NCI-H1417 treated with DMSO at 0.1 percent for 48 hours (cell line): ENCODE measurements at places on chromosomes 5 and 9.

- no peak for DNase-seq
These were observed 29.7 kb downstream of the PCDHGC5 start for GRCh38 chr5:141518618-141519015.

- no peak for DNase-seq
These were observed 96.1 kb upstream of the CDKN2B start for GRCh38 chr9:22105005-22105722.

- no peak for DNase-seq
These were observed 445.7 kb upstream of the TRPC7 start for GRCh38 chr5:136811086-136811485.

DNA sequence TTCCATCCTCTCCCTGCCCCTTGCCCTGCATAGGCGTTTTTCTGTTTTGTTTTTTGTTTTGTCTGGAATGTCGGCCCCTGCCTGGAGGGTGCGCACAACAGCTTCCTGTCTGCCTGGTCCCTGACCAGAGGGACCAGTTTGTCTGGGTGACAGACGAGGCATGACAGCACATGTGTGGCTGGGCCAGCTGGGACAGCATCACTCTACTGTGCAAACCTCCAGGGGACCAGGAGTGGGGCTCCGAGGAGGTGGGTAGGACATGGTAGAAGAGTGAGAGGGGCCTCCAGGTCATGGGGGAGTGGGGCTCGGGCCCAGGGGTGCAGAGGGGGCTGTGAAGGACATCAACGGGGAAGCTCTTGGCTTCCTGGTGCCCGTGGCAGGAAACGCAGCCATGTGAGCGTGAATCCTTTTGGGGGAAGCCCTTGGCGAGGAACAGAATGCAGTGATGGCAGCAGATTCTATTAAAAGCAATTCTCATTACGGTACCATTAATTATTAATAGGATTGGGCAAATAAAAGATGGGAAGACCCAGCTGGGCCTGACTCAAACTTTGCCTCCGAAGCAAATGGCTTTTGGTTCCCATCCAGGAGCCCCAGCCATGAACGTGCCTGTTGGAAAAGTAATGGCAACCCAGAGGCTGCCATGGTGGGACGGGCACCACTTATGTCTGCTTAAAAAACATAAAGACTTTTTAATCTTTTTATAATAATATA is 184.4 kb upstream of the IER5L start:
- DNase-seq = no peak

- no peak for DNase-seq
These were observed 35.3 kb downstream of the HRH2 start for GRCh38 chr5:175692996-175693710.

- no peak for DNase-seq
These were observed 124.9 kb upstream of the ZNF608 start for GRCh38 chr5:124871303-124871702.

DNA sequence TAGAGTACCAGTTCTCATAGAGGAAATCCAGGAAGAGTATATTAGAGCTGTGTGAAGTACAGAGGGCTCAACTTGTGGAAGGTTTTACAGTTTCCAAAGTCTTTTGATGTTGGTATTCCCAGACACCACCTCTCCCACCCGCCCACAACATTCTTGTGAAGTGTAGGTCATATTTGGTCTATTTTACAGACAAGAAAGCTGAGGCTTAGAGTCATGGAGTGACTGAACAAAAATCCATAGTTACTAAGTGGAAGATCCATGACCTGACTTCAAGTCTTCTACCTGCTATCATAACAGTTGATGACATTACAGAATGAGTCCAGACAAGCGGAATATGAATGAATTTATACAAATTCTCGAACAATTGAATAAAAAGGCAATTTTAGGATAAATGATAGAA is 187.1 kb upstream of the RPS23 start:
- no peak for DNase-seq

- DNase-seq = no peak
These were observed 110.4 kb downstream of the EFNA5 start for GRCh38 chr5:107560377-107560776.

- no peak for DNase-seq
These were observed 49.4 kb upstream of the CDH9 start for GRCh38 chr5:27087747-27088146.

DNA sequence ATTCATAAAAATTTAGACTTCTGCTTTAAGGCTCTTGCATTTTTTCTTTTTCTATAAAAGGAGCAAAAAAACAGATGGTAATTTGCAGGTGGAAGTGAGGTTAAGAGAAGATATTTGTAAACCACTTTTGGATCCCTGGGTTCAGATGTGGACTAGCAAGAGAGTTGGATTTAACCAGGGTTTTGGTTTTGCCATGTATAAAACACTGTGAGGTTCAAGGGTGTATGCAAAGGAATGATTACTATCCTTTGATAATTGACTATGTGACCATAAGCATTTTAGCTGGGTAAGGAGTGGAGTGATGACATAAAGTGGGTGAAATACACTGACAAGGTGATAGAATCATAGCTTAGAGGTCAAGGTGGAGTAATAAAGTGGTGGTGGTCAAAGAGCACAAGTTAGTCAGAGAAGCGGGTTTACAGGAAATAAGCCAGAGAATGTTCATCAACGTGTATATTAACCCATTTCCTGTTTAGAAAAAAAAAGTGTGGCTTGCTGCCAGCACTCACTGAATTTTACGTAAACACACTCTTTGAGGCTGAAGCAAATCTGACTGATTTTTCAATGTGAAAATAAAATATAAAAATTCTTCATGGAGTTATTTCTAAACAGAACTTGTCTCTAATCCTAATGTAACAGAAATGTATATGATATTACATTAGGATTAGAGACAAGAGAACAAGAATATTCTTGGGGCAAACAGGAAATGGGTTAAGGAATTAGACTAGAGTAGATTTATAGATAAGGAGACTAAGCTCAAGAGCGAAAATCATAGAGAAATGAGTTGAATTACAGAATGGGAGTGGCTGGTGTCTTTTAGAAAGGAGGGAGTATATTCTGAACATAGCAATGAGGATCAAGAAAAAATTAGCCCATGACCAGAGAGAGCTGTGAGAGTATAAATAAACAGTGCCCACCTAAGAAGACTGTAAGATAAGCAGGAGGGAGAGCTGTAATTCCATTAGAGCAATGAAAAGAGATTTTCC is 74.5 kb downstream of the CDKN2A start:
- DNase-seq = no peak

- DNase-seq = no peak
These were observed 4.2 kb downstream of the NR5A1 start for GRCh38 chr9:124502711-124503702.

- no peak for DNase-seq
These were observed 23.4 kb upstream of the PAM start for GRCh38 chr5:102731693-102732092.

DNA sequence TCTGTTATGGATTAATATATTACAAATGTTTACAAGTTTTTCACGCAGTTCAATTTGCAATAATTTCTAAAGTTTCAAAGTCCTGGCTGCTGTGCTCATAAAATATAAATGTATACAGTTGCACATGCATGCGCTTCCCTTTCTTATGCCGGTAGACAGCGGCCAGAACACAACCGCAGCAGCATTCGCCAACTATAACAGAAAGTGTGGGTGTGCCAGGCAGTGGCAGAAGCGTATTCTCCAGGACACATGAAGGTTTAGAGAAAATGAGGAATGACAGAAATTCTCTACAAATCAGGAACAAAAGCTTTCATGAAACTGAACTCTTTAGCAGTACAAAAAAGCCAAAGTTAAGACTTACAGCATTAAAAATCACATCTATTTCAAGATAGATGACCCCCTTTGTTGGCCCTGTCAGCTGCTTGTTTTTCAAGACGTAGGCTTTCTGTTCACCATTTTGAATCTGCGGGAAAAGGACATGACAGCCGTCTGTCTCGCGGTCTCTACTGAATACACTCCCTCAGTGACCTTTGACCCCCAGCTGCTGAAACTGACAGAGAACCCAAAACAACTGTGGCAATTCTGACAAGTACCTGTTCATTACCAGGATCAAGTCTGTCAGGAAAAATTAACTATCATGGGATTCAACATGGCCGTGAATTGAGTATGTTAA is 252.2 kb downstream of the SLF1 start:
- DNase-seq = no peak

GRCh38 chr5:129177451-129177850 is 82.9 kb downstream of the ISOC1 start:
- DNase-seq = no peak

GRCh38 chr5:35608881-35609779 is 8.5 kb upstream of the SPEF2 start:
- no peak for DNase-seq

DNA sequence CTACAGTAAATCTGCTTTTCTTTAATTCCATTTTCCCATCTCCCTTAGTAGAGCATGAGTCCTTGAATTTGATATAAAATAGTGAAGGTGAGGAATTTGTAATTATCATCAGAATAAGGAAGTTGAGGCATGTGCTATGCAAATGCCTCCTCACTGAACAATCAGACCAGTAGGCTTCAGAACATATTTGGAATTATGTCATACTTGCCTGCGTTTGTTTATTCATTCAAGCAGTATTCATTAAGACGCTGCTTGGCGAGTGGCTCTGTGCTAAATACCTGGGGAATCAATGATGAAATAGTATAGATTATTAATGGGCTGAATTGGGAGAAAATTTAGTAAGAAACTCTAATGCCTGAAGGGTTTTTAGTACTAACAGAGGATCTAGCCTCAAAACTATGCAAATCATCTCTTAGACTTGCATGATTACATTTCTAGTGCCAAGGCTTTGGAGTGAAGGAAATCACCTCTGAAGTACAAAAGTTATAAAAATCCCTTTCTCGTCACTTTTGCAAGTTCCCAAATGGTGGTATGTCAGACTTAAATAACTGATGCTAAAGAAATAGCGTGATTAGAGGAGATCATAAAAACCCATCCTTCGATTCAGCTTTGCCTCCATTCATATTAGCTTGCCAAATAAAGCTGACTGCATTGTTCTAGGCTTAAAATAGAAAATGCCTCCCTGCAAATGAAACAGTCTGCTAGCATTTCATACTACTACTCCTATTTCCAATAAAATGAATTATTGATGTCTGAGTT is 141.7 kb downstream of the PCSK5 start:
- DNase-seq = no peak

DNA sequence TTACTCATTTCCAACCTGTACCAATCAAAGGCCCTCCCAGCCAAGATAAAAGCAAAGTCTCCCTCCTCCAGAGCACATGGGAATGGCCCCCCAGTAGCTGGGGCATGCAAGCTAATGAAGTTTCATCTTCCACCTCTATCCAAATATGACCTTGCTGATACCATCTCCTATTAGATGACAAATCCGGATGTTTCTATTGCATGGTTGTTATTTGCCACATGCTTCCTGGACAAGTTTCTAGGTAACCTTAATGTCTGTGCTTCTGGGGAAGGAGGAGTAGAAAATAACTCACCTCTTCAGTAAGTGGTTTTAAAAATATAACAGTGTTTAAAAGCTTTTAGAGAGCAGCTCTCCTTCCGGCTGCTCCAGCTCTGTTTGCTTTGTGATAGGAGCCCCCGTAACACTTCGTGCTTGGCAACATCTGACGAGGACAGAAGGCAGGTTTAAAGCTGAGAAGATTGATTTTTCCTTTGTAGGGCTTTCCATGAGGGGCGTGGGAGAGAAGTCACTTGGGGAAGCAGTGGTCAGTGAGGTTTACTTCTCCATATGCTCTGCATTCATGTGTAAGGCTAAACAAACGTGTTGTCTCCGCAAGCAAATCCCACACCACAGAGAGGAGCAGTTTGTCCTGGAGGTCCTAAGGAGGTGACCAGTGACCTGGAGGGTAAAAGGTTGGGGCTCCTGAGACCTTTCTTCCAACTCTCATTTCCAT is 40.3 kb upstream of the GLRX start:
- no peak for DNase-seq

DNA sequence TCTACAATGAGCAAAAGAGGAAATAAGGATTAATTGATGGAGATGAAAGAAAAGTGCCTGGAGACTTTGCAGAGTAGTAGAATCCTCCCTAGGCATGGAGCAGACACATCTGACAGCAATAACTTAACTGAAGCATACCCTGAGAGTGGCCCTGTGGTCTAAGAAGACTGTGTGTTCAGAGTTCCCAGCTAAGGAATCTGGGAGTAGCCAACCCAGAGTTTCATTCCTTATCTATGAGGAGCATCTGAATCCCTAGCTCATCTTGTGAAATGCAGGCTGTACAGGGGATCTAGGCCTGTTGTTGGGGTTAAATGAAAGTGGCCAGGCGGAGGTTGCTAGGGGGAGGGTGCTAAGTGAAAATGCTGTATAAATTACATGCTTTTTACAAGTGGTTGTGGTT is 233.1 kb upstream of the FBXL7 start:
- no peak for DNase-seq

- no peak for DNase-seq
These were observed 144.4 kb downstream of the ALDH1A1 start for GRCh38 chr9:72808446-72808768.

DNA sequence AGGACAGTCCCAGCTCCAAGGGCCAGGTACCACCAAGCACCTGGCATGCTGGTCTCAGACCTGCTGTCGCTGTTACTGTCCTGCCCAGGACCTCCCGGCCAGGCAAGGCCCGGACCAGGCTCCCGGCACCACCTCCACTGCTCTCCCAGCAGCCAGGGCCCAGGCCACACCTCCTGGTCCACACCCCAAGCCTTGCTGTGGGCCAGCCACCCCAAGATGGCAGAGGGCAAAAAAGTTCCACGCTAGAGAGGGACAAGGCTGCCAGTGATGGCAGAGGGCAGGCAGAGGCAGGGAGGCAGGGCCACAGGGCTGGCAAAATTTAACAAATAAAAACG is 1.1 kb downstream of the DNLZ start:
- DNase-seq = no peak

- DNase-seq = no peak
These were observed 240.5 kb upstream of the DAB2 start for GRCh38 chr5:39665328-39665727.

GRCh38 chr5:10290438-10290837 is 17.3 kb downstream of the CMBL start:
- no peak for DNase-seq

DNA sequence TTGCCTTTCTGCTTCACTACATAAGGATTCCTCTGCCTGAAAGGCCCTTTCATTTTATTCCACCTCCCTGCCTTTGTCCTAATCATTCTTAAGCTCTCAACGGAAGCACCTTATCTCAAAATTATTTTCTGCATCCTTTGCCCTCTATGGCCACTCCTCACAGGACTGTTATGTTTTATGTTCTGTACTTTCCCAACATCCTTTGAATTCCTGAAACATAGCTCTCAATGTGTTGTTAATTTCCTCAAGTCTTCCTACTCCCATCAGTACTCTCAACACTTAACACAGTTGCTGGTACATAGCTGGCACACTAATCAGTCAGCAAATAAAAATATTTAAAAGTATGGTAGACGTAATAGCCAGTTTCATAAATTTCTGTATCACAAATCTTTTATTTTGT is 193.0 kb downstream of the RFX3 start:
- no peak for DNase-seq

- no peak for DNase-seq
These were observed 343.1 kb downstream of the ZSWIM6 start for GRCh38 chr5:61675015-61675692.

DNA sequence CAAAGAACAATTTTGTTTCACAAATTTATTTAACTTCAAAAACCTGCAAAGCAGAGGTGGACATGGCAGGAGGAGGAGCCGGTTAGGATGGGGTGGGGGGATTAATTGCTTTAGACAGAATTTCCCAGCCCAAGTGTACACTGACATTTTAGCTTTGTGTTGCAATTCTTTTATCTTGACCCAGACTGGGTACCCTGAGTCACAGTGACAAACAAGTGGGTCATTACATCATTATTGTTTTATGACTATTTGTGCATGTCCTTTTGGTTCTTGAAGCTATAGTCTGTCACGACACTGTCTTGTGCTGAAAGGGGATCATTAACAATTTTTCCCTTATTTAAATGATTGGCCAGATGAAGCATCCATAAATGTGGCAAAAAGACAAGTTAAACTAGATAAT is 84.5 kb upstream of the VCAN start:
- no peak for DNase-seq

- no peak for DNase-seq
These were observed 206.5 kb downstream of the FANCC start for GRCh38 chr9:95110921-95111525.
